ENCODE measurements at places on chromosomes 3 and 15.

DNA sequence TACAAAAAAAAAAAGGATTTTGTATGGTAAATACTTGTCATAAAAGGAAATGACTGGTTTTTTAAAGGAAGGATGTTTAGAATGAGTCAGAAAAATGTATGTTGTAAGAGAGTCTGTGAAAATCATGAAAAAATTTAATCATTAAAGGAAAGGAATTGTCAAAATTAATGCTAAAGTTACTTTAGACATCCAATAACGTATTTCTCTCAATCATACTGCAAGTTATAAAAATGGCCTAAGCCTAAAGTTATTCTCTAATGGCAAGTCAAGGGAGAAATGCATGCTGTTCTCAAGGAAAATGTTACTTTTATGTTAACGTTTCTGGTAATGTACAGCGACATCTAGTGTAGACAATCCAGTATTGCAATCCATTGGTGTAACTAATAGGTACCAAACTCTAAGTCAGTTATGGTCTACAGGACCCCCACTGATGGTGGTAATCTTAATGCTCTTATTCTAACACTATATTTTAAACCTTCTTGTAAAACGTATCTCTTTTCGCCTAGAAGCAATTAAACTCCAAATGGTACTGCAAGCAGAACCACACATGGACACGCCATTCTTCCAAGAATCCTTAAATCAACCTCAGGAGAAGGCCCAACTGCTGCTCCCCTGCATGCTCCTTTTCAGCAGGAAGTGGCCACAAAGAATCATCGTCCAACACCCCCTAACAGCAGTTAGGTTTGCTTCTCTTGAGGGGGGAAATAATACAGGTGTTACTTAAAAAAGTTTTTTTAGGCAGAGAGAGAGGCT, 35.2 kb downstream of the NCEH1 start:
- DNase-seq, result peak; percentile 85

DNA sequence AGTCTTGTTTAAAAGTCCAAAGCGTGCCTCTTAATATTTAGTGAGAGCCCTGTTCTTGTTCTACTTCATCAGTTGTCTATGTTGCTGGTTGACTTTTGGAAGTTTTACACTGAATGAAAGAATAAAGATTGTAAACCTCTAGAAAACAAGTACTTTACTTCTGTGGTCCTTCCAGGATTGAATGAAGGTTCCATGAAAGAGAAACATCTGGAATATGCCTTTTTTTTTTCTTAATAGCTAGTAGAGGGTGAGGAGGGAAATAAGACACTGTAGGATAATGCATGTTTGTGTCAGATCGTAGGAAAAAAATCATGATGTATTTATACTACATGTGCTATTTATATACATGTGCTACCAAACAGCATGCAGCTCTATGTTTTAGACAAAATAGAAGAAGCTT, 203.0 kb downstream of the GHSR start:
- DNase-seq, result no peak

DNA sequence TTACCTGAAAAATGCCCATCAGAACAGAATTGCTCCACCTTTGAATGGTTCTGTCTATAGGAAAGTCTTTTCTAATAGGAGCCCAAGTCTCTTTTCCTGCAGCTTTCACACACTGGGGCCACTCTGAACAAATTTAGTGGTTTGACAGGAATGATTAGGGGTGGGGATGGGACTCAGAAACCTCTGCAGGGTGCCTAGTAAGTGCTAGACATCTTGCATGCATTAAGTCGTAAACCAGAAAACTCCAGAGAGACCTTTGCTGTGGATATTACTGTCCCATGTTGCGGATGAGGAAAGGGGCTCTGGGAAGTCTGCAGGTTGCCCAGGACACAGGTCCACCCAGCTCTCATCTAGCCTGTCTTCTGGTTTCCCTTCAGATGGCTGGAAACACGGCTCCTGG, 189.7 kb downstream of the OPA1 start:
- DNase-seq, result no peak

DNA sequence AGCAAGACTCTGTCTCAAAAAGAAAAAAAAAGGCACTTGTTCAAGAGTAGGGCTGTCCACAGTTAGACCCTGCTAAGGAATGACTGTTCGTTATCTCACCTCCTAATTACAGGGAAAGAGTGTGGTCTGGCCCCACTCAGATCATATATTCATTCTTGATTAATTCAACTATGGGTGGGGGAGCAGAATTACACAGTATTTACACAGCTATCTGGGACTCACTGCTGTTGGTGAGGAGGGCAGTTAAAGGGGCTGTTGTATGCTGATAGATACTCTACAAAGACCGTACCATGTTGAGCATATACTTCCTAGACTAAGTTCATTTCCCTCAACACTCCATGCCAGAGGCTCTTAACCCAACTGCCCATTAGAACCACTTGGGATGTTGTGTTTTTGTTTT, 3.8 kb upstream of the ZNF620 start:
- no peak for DNase-seq

GRCh38 chr3:123385981-123386380, 62.9 kb downstream of the ADCY5 start:
- peak; percentile 16 for DNase-seq

DNA sequence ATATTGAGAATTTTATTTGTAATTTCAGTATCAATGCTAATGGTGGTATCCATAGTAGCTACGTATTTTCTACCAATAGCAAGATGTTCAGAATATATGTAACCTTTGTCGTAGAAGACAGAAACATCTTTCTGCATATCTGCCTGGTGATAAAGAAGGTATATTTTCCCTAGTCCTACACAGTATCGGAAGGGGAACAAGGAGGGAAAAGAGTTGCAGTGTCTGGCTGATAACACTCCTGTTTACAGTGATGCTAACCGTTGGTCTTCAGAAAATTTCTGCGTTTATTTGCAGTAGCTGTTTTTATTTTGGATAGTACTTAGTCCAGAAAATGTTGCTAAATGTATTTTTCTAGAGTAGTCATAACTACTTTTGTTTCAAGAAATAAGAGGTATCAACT, 25.2 kb downstream of the TSC22D2 start:
- no peak for DNase-seq

DNA sequence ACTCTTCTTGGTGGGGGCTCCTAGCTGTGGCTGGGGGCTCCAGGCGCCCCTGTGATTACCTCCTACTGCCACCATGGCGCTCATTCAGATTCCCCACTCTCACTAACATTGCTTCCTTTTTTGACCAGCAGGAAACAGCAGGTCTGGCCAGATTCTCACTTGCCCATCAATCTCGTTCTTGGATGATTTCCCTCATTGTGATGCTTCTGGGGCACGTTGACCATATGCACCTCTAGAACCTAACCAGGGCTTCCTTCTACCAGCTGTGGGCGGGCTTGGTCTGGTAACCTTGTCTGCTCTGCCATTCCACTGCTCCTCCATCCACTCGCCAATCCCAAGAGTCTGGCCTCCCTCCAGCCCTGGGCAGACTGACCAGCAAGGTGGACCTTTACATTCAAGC, 35.9 kb upstream of the PTPN23 start:
- DNase-seq, result no peak

- DNase-seq, result no peak
These were observed 18.0 kb downstream of the ISG20 start for GRCh38 chr15:88656760-88657221.

- DNase-seq, result peak; percentile 30
These were observed 41.1 kb downstream of the TNFAIP8L3 start for GRCh38 chr15:51053571-51053970.

DNA sequence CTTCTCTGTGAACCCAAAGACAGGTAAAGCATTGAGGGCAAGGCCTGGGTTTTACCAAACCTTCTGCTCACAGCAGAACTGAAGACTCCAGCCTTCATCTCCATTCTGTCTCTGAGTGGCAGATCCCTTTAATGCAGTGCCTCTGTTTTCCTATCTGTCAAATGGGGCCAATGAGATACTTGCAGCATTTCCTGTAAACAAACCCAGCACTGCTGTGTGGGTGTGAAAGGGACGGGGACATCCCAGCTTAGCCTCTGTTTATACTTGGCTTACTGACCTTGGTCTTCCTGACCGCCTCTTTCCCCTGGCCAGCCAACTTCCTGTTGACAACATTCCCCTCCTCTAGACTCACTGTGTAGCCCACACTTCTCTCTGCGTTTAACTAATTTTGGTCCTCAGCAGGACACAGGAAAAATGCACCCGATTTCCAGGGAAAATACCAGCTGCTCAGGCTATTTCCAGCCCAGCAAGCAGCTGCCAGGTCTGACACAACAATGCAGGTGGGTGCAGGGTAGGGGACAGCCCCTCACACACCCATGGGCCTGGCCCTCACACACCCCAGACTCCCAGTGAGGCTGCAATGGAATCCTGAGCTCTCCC, 105.9 kb upstream of the HERC1 start:
- DNase-seq, result peak; percentile 89

- no peak for DNase-seq
These were observed 479.5 kb downstream of the FHIT start for GRCh38 chr3:60771766-60772165.

GRCh38 chr3:21405671-21406667, 345.0 kb downstream of the ZNF385D start:
- DNase-seq, result no peak

DNA sequence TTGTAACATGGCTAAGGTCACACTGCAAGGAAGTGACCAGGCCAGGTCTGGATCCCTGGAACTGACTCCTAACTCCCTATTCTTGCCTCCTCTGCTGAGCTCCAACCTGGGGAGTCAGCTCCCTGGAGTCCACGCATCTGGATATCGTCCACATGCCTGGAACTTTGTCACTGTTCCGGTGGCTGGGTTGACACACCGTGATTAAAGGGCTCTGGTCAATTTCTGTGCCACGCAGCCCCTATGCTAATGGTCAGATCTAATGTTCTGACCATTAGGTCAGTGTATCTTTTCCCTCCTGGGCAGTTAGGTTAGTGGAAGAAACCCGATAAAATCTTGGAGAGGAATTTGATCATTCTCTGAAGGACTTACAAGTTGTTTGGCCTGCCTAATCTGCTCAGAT, 1.6 kb upstream of the TPM1 start:
- no peak for DNase-seq

GRCh38 chr3:86969500-86970189, 21.3 kb downstream of the VGLL3 start:
- peak; percentile 84 for DNase-seq

DNA sequence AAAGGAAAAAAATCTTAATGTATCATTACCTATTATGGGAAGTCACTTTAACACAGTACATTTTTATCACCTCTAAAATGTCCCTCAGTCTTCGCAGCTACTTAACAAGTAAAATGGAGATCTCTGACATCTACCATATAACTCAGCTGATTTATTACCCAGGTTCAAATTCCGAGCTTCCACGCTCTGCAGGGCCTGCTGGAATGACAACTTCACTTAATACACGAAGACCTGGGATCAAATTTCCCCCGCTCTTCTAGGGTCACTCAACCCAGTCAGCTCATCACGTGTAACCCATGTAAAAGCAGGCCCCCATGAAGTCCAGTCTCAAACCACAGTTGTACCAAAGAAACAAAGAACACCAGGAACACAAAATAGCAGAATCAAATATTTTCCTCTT, 44.2 kb upstream of the ACP3 start:
- DNase-seq, result no peak

- DNase-seq, result peak; percentile 29
These were observed 65.1 kb downstream of the HMCES start for GRCh38 chr3:129343643-129344360.

DNA sequence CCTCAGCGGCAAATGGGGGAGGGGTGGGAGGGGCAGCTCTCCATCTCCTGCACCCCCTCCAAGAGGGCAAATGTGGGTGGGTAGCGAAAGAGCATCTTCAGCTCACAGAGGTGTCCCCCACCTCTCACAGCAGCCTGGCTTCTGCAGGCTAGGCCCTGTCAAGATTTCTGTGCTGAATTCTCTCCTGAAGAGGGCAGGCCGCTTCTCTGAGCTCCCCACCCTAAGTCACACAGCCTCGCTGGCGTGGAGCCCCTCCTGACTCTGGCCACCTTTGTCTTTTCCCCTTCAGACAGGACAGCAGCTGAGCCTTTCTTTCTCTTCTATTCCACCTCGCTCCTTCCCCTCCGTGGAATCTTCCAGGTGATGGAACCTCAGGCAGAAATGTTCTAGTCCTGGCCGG, 26.3 kb upstream of the ADAMTS7 start:
- DNase-seq, result no peak

DNA sequence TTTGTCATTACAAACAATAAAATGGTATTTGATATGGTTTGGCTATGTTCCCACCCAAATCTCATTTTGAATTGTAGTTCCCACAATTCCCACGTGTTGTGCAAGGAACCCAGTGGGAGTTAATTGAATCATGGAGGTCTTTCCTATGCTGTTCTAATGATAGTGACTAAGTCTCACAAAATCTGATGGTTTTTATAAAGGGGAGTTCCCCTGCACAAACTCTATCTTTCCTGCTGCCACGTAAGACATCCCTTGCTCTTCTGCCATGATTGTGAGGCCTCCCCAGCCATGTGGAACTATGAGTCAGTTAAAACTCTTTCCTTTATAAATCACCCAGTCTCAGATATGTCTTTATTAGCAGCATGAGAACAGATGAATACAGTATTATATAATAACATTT, 15.4 kb upstream of the AADAC start:
- DNase-seq, result no peak

GRCh38 chr3:61141227-61141626, 110.0 kb downstream of the FHIT start:
- DNase-seq, result no peak

GRCh38 chr3:71753701-71754609, at the start of gene GPR27:
Gene GPR27, plus strand, starts transcription at chr3:71753855. Its CDS starts 195 bp downstream, at chr3:71754050.
- peak; percentile 28 for DNase-seq

DNA sequence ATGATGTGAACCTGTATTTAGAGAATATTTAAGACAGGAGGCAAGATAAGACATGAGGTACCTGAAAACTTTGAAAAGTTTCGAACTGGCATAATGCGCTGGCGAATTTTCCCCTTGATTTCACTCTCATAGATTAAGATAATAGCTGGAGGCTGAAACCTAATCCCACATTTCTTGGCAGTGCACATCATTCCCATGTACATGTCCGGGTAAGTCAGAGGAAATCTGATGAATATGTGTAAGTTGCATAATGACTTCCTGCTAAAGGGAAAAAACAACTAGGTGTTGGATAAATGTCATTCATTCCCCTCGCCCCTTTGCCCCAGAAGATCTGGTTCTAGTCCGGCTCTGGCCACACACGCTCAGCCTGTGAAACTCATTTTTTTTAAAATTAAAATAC, 3.6 kb downstream of the CEP19 start:
- DNase-seq, result peak; percentile 31

DNA sequence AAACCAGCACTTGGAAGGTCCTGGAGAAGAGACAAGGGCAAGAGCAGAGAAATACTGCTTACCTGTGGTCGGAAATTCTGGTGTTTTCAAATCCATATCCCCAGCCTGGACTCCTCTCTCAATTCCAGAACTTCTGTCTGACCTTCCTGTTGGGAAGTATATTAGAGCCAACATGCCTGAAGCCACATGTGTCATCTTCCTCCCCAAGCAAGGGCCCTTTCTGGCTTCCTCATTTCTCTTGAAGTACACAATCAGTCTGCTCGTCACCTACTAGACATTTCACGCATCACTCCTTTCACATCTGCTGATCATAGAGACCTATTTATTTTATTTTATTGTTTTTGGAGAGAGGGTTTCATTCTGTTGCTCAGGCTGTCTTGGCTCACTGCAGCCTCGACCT, 8.4 kb downstream of the PARP14 start:
- no peak for DNase-seq

- DNase-seq, result no peak
These were observed 1.0 kb upstream of the COL7A1 start for GRCh38 chr3:48596157-48596556.
